Fibroblast of the aortic adventitia (primary cell): ENCODE measurements at places on chromosomes 6 and 20. TPM values are rescaled to one million over a fixed set of nuclear protein-coding genes. Genes with fewer than 3 reads are reported as not detected.
A peak's percentile ranks its signal among the peaks of the same experiment; 100 is the strongest.

GRCh38 chr6:111750753-111751673, 122.2 kb downstream of the FYN start:
- DNase-seq, result peak; percentile 42

The EDN3 gene
- not detected in 2 replicates for total RNA-seq

The GATA5 gene
- 0.08 TPM in 1 of 2 replicates, not detected in the other for total RNA-seq

GRCh38 chr6:87914637-87915395, 132.8 kb upstream of the SPACA1 start:
- DNase-seq, result no peak

DNA sequence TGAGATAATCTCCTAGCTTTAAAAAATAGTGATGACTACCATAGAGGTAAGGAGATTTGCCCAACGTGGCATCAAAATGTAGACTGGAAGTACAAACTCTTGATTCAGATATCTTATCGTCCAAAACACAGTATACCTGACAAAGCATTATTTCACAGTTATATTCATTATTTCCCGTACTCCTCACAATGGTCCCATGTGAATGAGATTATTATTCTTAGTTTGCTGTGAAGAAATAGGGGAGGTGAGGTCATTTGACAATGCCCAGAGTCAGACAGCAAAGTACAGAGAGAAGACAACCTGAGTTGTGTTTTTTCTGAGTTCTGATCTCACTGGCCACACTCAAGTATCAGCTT, 1.2 kb upstream of the TFB1M start:
- DNase-seq, result peak; percentile 37

GRCh38 chr6:21750575-21750974, 157.0 kb downstream of the SOX4 start:
- DNase-seq, result no peak

DNA sequence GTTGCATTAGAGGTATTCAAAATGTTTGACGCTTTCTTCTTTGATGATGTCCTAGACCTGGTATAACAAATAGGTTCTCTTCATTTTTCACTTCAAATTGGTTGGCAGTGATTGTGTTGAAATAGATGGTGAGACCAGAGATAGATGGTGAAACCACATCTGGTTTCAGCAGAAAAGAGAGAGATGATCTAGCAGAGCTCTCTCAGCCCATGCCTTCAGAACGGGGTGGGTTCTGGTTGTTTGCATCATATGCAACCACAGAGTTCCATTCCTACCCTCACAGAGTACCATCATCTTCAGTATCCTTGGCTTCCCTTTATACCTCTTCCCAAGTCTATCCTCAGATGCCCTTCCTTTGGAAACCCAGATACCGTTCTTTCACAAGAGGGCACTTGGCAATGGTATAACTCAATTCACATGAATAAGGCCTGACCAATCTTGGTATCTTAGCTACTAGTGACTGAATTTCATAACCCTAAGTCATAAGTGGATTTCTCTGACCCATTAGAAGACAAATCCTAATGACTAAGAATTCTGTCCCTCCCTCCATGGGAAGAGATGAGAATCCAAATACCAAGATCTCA, 93.7 kb downstream of the UBE3D start:
- no peak for DNase-seq

GRCh38 chr20:1671891-1672669, 14.5 kb upstream of the SIRPG start:
- no peak for DNase-seq

DNA sequence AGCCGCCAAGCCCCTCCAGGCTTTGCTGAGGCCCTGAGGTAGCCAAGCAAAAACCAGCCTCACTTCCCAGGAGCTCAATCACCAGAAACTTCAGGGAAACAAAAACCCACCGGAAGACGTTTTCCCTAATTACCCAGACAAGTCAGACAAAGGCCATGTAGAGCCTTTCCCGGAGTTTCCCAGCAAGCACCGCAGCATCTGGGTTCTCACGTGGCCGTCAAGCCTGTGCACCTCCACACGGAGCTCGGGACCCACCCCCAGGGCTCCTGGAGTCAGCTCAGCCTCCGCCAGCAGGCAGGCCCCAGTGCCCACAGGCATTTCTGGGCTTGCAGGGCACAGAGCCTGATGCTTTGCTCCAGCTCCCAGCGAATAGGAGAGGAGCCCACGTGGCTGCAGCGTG, 10.1 kb upstream of the MRGBP start:
- DNase-seq, result no peak

DNA sequence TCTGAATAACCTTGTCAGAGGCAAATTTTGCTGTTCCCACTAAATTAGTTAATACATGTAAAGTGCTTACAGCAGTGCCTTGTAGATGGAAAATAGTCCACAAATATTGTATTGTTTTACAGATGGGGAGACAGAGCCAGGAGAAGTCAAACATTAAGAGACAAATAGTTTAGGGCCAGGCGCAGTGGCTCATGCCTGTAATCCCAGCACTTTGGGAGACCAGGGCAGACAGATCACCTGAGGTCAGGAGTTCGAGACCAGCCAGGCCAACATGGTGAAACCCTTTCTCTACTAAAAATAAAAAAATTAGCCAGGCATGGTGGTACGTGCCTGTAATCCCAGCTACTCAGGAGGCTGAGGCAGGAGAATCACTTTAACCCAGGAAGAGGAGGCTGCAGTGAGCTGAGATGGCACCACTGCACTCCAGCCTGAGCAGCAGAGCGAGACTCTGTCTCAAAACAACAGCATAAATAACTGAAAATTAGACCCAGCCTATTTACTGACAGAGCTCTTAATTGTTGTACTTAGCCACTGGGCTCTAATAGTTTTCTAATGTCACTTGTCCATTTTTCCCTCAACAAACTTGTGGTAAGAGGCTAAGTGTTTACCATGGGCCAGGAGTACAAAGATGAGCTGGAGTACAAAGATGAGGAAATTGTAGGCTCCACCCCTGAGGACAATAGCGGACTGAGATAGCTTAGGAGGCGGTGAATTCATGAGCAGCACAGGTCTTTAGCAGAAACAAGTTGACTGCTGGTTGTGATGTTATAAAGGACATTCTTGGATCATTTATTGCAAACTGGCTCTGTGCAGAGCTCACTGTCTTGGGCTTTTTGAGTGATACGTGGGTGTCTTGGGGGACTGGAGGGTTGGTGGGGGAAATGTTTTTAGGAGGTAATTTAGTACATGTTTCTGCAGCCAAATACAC, 6.4 kb downstream of the ZSWIM3 start:
- DNase-seq, result no peak

The TSPO2 gene
- not detected in 2 replicates for total RNA-seq

DNA sequence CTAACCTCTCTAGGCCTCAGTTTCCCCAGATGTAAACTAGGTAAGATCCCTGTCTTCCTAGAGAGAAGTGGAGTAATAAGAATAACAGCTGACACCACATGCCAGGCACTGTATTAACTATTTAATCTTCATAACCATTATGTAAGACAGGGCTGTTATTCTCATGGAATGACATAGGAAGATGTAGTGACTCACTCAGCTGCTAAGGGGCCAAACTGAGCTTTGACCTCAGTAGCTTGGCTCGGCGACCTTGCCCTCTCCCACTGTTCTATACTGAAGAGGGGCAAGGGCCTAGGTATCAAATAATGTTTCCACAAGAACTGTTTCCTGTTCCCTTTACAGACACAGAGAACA, 2.9 kb upstream of the MDGA1 start:
- no peak for DNase-seq

- peak; percentile 62 for DNase-seq
These were observed 754 bp downstream of the HDDC2 start for GRCh38 chr6:125300992-125301434.

DNA sequence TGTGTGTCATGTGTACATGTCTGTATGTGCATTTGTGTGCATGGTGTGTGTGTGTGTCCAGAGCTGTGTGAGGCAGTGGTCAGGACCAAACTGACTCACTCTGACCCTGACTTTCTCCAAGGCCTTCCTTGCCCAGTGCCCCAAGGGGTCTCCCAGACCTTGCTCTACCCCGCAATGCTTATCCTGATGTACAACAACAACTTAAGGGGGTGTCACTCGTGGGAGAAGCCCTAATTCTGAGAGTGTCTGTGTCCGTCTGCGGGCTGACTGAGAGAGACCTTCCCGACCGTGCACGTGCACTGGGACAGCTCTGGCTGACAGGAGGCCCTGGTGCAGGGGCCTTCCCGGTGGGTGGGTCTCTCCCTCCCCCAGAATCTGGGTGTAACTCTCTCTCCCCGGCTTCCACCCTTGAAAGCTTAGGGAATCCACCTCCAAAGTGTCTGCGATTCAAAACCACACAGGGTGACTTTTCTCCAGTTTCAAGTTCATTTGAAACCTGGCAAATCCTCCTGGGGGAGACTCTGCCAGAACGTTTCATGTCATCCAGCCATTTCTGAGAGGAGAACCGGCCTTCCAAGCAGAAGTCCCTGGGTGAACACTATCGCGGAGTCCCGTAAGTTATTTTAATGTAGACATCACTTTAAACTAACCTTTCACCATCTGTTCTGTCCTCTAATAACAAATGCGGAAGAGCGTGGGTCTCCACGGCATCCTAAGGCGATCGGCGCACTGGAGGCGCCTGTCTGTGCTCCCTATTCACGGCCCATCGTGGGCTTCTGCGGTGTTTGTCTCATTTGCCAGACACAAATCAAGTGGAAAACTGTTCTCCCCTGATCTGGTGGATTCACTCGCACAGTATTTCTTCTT, 225.5 kb downstream of the TAF4 start:
- no peak for DNase-seq

The ANGPT4 gene
- not detected in 2 replicates for total RNA-seq

The MRAP2 gene
- total RNA-seq, result 0.33 and 5.8 TPM in 2 replicates

DNA sequence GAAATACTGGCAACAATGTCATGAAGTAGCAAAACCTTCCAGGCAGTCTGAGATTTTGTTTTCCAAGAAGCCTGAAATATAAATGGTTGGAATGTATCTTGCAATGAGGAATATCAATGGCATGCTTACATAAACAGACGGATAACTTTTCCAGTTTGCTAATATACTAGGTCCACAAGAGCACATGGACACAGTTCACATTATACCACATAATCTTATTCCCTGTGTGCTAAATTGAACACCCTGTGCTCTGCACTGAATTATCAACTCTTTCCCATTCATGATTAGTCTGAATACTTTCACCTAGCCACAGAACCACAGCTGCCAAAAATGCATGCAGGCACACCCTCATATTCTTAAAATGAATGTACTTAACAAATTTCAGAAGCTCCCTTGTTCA, 274.3 kb downstream of the COL12A1 start:
- peak; percentile 95 for DNase-seq

DNA sequence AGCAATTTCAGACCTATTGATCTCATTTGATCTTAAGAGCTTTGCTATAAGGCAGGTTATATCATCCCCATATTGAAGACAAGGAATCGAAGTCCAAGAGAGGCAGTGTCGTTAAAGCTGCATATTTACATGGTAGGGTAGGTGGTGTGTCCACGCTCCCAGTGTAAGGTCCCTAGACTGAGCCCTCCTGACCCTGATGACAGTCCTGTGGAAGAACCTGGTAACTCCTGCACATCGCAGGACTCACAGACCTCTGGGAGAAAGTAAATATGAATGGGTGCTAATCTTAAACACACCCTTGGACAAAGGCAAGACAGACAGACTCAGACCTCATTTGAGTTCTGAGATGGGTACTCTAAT, 602 bp upstream of the HLA-DPB1 start:
- no peak for DNase-seq

DNA sequence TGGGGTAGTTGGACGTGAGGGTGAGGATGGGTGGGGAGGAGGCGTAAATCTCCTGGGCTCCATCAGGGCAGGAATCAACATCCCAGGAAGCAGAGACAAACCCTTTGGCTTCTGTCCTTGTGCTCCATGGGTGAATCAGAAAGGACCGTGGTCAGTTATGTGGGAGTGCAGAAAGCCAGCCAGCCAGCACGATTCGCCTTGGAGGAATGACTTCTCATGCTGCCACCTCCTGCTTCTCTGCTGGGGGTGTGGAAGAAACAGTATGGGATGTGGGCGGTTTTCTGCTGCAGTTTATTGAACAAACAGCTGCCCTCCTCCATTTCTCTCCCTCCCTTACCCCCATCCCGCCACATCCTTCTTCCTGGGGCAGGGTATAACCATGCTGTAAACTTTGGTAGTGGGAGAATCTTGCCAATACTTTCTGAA, 214.5 kb downstream of the SOX4 start:
- peak; percentile 68 for DNase-seq

DNA sequence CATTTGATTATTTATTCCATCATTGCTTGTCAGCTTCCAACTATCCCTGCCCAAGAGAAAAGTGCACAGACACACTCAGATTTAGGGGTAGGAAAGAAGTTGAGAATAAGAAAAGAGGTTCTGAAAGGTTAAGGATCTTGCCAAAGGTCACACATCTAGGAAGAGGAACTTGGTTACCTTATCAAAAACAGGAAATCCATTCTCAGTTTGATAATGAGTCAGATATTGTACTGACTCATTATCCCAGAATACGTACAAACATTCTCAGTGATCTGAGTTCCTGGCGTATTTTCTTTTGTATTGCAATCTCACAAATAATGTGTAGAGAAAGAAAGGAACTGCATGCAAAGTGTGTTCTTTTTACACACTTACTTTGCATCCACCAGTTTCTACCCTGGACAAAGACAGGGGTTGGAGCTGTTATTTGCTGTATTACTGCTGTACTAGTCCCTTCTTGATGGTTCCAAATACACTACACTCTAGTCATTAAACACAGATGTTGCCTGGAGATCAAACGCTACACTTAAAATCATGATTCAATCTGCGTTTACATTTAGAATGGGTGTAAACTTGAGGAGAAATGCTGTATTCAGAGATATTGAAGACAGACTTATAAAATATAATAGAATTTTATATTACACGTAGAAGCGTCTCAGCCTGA, 545.7 kb downstream of the PRKN start:
- peak; percentile 0 for DNase-seq

GRCh38 chr6:100761841-100762240, 119.3 kb downstream of the ASCC3 start:
- DNase-seq, result no peak

The NRN1 gene
- total RNA-seq, result 0.65 TPM in 1 of 2 replicates, not detected in the other

The MUCL3 gene
- under 0.01 TPM in 1 of 2 replicates, not detected in the other for total RNA-seq

The HLA-DQB2 gene
- not detected in 2 replicates for total RNA-seq

The RCAN2 gene
- total RNA-seq, result 8.0 and 14.9 TPM in 2 replicates

The ZNF165 gene
- total RNA-seq, result 0.45 and 0.65 TPM in 2 replicates

DNA sequence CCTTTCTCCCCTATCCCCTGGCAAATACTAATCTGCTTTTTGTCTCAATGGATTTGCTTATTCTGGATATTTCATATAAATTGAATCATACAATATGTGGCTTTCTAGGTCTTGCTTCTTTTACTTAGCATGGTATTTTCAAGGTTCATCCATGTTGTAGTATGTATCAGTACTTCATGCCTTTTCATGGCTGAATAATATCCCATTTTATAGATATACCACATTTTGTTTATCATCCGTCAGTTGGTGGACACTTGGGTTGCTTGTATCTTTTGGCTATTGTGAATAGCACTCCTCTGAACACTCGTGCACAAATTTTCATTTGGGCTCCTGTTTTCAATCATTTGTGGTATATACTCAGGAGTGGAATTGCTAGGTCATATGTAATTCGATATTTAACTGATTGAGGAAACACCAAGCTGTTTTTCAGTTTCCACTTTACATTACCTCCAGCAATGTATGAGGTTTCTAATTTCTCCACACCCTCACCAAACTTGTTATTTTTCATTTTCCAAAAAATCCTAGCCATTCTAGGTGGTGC, 30.5 kb upstream of the RIPPLY2 start:
- no peak for DNase-seq
